ENCODE measurements at places on chromosomes 3 and 15.

GRCh38 chr3:36210840-36211651 is 169.3 kb upstream of the STAC start:
- DNase-seq = no peak

DNA sequence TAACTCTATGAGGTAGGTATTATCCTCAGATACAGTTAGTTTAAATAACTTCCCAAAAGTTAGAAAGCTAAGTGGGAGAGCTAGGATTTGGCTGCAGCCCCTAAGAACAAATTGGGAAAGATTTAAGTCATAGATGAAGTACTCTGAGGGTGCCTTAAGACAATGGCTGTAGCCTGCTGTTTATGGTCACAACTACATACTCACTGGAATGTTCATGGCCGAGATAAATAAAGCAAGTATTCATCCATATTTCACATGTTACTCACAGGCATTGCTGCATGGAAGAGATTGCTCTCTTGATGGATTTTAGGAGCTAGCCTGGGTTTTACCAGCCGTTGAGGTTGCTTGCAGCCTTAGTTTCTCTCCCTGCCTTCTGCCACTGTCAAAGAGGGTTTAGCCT is 145.0 kb downstream of the CMSS1 start:
- no peak for DNase-seq

- no peak for DNase-seq
Measured at GRCh38 chr3:126326629-126327028, 30.6 kb downstream of the KLF15 start.

- no peak for DNase-seq
Measured at GRCh38 chr3:26058901-26059321, 269.0 kb downstream of the OXSM start.

- peak; percentile 51 for DNase-seq
Measured at GRCh38 chr3:108300103-108300849, 3.9 kb downstream of the HHLA2 start.

DNA sequence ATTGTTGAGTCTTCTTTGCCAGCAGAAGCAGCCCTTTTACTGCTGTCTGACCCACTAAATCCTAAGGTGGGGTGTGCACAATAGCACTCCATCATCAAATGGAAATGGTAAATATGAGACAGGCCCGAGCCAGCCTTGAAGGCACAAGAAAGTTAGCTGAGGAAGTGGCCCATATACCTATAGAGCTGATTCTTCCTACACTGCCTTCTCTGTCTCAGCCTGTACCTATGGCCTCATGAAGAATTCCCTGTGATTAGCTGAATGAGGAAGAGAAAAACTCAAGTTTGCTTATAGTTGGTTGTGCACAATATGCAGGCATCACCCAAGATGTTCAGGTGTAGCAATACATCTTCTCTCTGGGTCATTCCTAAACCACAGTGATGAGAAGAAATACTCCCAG is 31.7 kb upstream of the XCR1 start:
- no peak for DNase-seq

GRCh38 chr3:44870375-44871061 is 3.9 kb upstream of the TGM4 start:
- DNase-seq = no peak

GRCh38 chr3:62587579-62588031 is 214.3 kb upstream of the FEZF2 start:
- no peak for DNase-seq

- no peak for DNase-seq
Measured at GRCh38 chr3:138578141-138578540, 15.9 kb downstream of the CEP70 start.

DNA sequence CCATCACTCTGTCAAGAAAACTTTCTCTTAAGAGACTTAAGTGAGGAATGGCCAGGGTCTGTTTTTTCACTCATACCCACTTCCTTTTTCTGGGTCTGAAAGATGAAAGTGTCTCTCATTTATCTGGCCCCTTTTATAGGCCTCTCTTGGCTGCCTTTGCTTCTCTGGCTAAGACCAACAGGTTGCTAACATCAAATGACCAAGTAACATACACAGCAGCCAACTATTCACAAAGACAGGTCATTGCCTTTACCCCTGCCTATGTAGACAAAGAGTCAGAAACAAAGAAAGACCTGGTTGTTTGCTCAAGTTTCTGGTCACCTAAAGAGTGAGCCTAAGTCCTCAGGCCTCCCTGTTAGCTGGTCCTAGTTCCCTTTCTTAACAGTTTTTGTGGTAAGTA is 24.0 kb upstream of the CSTA start:
- no peak for DNase-seq

DNA sequence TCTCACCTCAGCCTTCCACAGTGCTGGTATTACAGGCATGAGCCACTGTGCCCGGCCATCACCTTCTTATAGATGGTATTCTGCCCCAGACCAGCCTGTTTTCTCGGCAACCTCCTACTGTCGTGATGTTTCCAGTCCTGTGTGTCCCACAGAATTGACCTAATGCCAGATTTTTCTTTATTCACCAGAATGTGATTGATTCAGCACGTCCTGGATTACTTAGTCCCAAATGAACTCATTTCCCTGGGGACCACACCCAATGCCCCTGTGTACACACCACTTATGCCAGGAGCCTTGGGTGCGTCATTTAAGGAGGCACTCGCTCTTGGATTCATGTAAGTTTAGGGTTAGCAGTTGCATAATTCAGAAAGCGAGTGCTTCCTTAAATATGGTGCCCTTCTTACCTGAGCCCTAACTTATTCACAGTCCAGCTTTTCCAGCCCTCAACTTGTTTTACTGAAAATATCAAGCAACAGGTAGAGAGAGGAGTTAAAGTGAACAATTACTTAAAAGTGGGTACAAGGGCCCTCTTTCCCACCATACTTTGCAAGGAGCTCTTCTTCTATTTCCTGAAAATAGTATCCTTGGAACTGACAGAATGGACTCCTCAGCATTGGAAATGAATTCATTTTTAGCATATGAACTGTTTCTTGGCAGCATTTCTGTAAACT is 64.6 kb upstream of the UBE2E1 start:
- no peak for DNase-seq

- DNase-seq = no peak
Measured at GRCh38 chr3:130823241-130823884, 70.5 kb upstream of the ATP2C1 start.

- DNase-seq = peak; percentile 61
Measured at GRCh38 chr3:180888992-180889560, 23.4 kb upstream of the FXR1 start.

GRCh38 chr3:83003917-83004316 is 1242.5 kb upstream of the GBE1 start:
- DNase-seq = no peak

DNA sequence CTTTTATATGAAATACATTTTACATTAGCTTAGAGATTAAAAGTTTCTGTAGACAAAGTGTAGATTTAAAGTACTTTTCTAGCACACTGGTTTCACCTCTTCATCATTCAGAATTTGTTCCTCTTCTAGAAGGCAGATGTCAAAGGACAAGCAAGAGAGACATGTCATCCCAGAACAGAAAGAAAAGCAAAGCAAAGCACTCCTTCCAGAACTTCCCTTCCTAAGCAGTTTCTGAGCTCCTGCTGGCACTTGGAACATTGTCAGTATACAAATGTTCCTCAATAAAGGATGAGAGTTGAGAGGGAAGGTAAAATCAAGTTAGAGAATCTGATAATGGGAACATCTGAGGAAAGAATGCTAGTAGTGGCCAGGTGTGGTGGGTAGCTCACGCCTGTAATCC is 26.2 kb downstream of the TMOD3 start:
- DNase-seq = no peak

GRCh38 chr15:56767315-56767714 is 34.0 kb upstream of the ZNF280D start:
- DNase-seq = no peak

DNA sequence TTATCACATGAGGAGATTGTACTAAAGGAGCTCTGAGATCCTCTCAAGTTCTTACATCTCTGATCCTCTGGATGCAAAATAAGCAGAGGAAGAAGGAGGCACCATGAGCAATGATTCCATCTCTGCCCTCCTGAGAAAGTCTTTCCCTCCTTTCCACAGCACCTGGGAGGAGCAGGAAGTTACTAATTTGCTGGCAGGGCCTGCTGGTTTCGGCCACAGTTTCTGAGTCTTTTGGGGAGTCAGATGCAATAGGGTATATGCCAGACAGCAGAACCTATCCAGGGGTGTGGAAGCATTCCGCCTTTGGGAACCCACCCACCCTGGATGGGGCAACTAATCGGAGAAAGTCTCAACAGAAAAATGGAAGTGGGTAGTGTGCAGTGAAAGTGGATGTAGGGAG is 38.5 kb upstream of the SPTSSB start:
- DNase-seq = no peak

DNA sequence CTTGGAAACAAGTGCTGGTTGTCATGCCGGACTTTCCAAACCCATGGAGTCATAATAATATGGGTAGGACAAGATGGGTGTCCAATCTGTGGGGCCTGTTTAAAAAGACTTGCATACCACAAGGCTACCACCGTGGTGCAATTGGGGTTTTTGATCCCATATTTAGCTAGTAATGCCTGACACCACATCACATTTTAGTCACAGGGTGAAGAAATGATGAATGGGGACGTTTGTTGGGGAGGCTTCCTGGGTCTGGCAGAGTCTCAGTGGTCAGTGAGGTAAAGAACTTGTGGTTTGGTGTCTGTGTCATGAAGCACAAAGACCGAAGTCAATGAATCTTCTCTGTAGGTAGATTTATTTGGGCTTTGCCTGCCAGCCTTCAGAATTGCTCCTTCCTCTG is 31.0 kb downstream of the P3H2 start:
- DNase-seq = no peak

DNA sequence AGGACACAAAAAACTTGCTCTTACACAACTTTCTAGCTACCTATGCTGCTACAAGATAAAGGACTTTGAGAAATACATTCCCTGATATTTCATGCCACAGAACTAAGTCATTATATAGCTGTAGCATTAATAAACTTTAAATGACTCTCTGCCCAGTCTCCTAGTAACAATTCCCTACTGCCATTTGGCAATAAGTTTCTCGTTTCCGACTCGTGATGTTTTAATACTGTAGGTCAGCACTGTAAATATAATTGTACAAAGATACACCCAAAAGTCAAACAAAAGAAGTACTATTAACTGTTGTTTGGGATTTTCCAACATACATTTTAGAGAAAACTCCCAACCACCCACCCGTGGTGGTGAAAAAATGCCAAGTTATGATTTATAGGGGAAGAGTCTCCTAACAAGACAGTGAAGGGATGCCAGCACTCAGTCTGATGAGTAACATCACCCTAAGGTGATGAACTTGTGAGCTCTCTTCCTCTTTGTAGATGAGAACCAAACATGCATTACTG is 132.2 kb downstream of the DUT start:
- DNase-seq = no peak

- no peak for DNase-seq
Measured at GRCh38 chr3:102295756-102296155, 139.1 kb upstream of the ZPLD1 start.

GRCh38 chr15:52233405-52233804 is 42.2 kb upstream of the GNB5 start:
- no peak for DNase-seq

- DNase-seq = no peak
Measured at GRCh38 chr3:119880966-119881365, 99.1 kb downstream of the NR1I2 start.

DNA sequence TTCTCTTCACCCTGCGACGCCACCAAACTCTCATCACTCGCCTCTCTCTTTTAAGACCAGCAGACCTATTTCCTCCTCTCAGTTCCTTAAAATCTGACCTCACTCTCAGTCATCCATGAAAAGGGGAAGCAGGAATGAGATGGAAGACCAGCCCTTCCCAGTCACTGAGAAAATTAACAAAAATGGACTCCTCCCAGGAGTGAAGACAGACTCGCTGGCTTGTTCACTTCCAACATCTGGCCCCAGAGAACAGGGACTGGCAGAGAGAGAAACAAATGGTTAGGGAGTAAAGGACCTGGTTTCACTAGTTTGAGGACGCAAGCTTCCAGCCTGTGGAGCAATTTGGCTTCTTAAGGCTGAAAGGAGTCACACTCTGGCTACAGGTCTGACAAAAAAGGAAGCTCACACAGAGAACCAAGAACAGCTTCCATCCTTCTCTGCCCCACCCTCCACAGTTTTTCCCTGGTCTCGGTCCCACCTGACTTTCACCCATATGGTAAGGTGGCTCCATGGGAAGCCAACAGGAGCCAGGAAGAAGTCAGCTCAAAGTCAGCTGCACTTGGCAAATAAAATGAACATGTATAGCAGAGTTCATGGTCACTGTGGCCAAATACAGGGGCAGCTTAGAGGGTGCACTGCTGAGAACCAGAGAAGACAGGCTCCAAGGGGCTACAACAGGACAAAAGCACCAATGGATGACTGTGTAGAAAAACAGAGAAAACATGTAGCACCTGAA is 57.2 kb downstream of the ITGB5 start:
- no peak for DNase-seq

Measured in endodermal cell (in vitro differentiated cells).